B cell (primary cell): ENCODE measurements at places on chromosomes 5 and 9. TPM values are rescaled to one million over a fixed set of nuclear protein-coding genes. Genes with fewer than 3 reads are reported as not detected.

FIBCD1 gene
- not detected in 2 replicates for total RNA-seq

RANBP3L gene
- not detected in 2 replicates for total RNA-seq

DNA sequence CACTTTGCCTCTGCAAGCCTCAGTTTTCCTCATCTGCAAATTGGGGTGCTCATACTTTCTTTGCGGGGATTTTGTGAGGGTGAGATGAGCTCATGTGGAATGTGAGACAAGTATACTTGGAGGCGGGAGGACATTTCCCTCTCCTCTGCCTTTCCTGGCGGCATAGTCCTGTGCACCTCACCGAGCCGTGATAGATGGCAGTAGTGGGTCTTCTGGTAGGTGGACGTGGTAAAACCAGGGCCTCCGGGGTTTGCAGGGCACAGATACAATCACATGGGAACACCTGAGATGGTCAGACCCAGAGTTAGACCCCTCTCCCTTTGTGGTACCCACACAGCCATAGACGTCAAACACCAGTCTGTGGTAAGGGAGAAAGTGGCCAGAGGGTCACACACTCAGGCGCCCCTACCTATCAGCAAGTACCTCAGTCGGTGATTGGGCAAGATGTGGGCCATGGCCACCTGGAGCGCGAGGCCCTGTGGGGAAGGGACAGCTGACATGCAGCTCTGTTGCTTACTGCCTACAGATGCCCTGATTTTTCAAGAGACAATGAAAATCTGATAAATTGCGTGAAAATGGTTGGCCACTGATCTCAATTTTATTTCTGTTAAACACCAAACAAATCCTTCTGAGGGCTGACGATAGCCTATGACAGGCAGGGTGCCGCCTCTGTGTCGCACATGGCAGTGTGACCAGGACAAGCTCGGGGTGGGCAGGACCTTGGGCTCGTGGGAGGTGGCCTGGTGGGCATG is 9.9 kb downstream of the ERGIC1 start:
- no peak for DNase-seq

MEIKIN gene
- total RNA-seq = 0.75 TPM in 1 of 2 replicates, not detected in the other

DNA sequence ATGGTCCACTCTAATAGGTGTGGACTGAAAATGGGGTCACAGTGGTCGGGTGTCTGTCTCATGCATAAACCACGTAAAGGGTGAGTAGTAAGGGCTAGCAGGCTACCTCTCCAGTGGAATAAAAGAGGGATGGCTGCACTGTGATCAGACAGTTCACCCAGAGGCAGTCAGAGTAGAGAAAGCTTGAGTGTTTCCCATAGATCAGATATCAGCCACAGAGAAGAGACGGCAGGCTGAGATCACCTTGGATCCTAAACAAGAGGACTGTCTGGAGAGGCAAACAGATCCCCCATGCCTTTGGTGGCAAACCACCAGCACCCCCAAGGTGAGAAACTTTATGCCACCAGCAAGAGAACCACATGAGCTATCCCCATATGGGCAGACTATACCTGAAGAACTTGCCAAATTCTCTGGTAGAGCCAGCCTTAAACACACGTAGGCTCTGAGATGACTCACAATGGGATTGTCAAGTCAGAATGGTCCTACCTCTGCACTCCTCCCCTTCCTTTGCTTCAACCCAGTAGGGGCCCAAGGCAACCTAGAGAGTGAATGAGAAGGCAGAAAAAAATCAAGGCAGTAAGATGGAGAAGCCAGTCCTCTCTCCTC is 205.2 kb upstream of the MAP3K1 start:
- DNase-seq = no peak

- no peak for DNase-seq
Measured at GRCh38 chr5:59091965-59092364, 509.1 kb downstream of the RAB3C start.

NKD2 gene
- 0.34 TPM in 1 of 2 replicates, not detected in the other for total RNA-seq

GRCh38 chr9:38713426-38713825 is 6.5 kb downstream of the FAM240B start:
- no peak for DNase-seq

IFT74 gene
- 19.1 and 22.6 TPM in 2 replicates for total RNA-seq

DRD1 gene
- total RNA-seq = not detected in 2 replicates

- no peak for DNase-seq
Measured at GRCh38 chr9:94096819-94097577, 12.7 kb downstream of the PTPDC1 start.

GRCh38 chr9:69502671-69503301 is 169.4 kb downstream of the APBA1 start:
- DNase-seq = no peak

PRRX2 gene
- total RNA-seq = not detected in 2 replicates

- DNase-seq = no peak
Measured at GRCh38 chr5:171632616-171633015, 153.0 kb upstream of the SMIM23 start.

FSD1L gene
- 9.8 and 15.2 TPM in 2 replicates for total RNA-seq

ARSI gene
- total RNA-seq = 0.10 TPM in 1 of 2 replicates, not detected in the other

- no peak for DNase-seq
Measured at GRCh38 chr5:108813673-108814072, 66.0 kb downstream of the FER start.

DNA sequence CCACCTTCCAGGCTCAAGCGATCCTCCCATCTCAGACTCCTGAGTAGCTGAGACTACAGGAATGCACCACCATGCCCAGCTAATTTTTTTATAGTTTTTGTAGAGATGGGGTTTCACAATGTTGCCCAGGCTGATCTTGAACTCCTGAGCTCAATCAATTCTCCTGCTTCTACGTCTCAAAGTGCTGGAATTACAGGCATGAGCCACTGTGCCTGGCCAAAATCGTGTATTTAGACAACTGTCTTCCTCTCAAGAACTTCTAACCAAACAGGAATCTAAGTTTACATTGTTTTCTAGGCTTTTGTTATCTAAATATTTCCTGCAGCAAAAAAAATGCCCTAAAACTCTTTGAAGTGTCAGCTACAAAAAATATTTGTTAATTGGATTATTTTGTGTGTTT is 78.8 kb downstream of the NLN start:
- DNase-seq = no peak

DNA sequence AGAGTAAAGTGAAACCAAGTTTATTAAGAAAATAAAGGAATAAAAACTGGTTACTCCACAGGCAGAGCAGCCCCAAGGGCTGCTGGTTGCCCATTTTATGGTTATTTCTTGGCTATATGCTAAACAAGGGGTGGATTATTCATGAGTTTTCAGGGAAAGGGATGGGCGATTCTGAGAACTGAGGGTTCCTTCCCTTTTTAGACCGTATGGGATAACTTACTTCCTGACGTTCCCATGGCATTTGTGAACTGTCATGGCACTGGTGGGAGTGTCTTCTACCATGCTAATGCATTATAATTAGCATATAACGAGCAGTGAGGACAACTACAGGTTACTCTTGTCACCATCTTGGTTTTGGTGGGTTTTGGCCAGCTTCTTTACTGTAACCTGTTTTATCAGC is 323.9 kb upstream of the PTGER4 start:
- no peak for DNase-seq

CDC20B gene
- not detected in 2 replicates for total RNA-seq

DNA sequence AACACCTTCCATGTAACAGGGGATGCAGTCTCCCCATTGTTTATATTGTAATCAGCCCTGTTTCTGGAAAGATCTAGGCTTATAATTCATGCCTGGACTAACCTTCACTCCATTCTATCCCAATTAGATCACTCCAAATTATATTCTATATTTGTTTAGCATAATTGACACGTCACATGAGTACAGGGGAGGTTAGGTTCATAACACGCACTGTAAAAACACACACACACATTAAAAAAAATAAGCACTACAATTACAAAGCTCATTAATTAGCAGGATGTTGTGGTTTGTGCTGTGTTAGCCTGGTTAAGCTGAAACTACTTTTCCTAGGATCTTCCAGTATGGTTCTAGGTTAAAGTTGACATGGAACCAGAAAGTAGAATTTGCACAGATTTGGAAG is 126.0 kb downstream of the MLLT3 start:
- no peak for DNase-seq

CKMT2 gene
- not detected in 2 replicates for total RNA-seq
